ENCODE measurements at places on chromosomes 1 and 21.

DNA sequence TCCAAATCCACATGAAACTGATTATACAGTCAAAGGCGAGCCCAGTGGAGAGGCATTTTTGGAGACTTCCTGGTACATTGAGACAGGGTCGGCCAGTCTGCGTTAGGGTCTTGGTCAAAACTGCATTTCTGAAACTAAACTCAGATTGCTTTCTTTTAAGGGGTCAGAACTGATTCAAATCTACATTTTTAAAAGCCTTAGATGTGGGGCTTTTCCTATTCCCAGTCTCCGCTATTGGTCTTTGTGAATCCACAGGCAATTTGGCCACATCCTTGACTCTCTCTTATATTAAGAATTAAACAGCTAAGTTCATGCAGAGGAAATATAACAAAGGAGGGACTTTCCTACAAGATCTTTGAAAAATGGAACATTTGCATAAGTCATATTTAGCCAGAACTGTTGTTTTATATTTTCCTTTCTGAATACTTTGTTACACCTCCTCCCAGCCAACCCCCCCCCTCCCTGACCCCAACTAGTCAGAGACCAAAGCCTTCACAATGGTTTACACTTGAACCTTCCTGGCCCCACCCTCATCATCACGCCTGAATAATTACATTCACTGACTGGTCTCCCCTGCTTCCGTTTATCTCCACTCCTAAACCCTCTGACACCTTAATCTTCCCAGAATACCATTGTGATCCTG, 30.9 kb downstream of the SELL start:
- no peak for DNase-seq

- no peak for DNase-seq
Observed at GRCh38 chr1:168138134-168138533, 1.4 kb upstream of the GPR161 start.

DNA sequence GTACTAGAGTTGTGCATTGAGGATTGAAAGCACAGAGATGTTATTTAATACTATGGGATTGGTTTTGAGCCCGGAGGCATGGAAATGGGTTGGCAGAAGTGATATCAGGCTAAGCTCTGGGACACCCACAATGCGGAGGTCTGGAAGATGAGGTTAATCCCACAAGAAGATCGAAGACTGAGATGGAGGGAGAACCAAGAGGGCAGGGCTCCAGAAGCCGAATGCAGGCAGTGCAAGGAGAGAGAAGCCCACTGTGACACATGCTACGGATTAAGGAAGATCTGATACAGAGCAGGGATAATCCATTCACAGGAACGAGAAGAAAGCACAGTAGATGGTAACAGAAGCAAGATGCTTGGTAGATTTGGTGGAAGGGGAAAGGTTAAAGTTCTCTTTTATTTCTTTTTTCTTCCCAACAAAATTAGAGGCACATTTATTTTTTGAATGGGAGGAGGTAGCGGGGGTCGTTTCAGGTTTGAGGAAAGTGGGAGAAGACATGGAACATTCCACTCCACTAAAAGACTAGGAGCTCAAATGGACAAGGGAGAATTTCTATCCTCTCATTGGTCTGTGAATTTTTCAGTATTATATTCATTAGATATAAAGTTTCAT, 113.2 kb downstream of the NCAM2 start:
- DNase-seq, result no peak

DNA sequence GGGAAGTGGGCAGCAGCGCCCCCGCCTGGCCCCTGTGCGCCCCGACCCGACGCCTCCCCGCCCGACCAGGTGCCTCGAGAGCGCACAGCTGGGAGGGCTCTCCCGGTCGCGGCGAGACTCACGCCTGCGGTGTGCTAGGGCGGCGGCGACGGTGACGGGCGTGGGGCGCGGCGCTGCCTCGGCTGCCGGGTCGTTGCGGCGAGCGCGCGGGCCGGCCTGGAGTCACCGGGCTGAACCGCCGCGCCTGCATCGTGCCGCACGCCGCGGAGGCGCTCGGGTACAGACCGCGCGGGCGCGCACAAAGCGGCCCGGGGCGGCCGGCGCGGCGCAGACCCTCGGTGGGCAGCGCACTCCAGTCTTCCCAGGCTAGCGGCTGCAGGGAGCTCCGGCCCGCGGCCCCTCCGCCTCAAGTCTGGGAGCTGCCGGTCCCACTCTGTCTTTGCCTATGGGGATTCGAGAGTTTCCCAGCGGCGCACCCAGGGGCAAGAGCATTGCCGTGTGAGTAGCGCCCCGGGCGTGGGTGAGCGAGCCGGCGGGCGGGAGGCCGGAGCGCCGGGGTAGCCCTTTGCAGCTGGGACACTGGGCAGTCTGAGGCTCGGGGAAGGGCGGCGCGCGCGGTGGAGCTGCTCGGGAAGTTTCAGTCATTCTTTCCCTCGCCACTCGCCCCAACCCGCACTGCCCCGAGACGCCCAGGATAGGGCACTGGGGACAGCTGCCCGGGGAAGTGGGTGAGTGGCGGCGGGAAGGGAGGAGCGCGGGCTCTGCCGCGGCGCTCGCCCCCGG, at the start of gene SLC35F3:
Gene SLC35F3 (plus strand): TSS at position 44 of the 783 bp plus-strand sequence.
- DNase-seq, result no peak

GRCh38 chr1:85406887-85407533, 57.9 kb downstream of the DDAH1 start:
- no peak for DNase-seq

GRCh38 chr1:15524021-15524282, at the start of gene CASP9:
Gene CASP9, minus strand, starts transcription at chr1:15524215. Its CDS starts 15 bp downstream, at chr1:15524200.
- no peak for DNase-seq

GRCh38 chr1:191101960-191102359, 624.3 kb upstream of the BRINP3 start:
- DNase-seq, result no peak

DNA sequence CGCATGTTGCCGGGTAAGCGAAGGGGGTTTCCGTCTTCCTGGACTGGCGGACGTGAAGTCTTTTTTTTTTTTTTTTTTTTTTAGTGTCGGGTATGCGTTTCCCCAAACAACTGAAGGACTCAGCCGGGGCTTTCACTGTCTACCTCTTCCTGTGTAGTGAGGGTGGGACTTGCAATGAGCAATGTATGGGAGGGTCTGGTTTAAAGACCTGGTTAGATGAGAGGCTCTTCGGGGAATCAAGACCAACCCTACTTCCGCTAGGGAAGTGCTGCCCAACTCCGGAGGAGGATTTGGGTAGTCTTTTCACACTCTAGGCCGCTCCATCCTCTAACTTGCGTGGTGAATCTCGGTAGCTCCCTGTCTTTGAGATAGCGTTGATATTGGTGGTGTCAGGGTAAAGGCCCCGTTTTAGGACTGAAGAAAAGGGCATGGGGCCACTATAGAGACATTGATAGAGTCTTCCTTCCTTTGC, 754 bp downstream of the PRRC2C start:
- peak; percentile 37 for DNase-seq
